CD4-positive, alpha-beta T cell treated with Interleukin-21 for 1 hour (primary cell): ENCODE measurements at places on chromosomes 12 and 14.

GRCh38 chr14:103529383-103530365 lies 678 bp downstream of the TRMT61A start:
- DNase-seq = no peak

DNA sequence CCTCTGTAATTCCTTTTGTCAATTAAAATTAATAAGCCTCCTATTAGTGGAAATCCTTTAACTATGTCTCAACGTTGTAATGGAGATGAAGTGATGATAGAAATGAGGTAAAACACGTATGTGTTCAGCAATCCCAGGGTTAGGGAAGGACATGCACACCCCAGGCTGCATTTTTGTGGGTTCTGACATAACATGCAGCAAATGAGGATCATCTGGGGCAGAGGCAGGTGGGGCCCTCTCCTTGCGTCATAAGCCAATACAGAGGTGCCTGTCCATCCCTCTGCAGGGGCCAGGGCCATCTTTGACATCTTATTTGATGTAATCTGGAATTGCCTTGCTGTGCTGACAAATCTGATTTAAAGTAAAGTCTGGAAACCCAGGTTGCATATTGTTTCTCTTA lies 73.2 kb downstream of the MYRFL start:
- no peak for DNase-seq

DNA sequence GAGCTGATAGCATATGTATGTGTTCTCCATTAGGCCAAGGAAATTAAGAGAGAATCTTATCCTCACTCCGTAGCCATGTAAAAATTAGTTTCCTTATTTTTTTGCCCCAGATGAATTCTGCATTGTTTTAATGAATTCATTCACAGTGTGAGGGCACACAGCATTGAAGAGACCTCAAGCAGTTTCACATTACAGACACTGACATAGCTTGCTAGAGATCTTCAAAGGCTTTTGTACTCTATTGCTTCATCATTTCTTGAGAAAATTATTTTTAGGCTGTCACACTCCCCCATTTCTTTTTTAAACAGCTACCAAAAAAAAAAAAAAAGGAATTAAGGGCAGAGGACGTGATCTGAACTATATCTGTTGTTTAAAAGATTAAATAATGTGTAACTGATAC lies 251.1 kb downstream of the BCAT1 start:
- no peak for DNase-seq

- no peak for DNase-seq
Measured at GRCh38 chr12:78645956-78646355, 218.6 kb upstream of the SYT1 start.

- DNase-seq = no peak
Measured at GRCh38 chr14:94269156-94269555, 23.9 kb downstream of the SERPINA10 start.
